GM12865 (cell line): ENCODE measurements at places on chromosomes 3 and 15.

DNA sequence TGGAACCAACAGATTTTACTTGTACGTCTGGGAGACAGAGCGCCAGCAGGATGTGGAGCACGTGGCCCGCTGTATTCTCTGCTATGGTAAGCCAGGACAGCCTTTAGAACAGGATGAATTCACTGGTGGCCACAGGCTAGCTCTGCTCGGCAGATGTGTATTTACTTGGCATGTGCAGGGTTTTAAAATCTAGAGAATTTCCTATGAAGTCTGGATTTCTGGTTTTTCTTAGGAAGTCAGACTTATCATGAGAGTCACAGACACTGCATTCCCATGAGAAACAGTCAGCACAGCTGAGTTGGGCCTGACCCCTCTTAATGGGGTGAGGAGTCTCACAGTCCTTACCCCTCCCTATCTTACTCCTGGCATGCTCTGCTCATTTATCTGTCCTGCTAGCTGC lies 84.6 kb upstream of the COL6A5 start:
- DNase-seq: no peak

- DNase-seq: no peak
Measured at GRCh38 chr3:127391436-127392155, 103.8 kb upstream of the PRR20G start.

DNA sequence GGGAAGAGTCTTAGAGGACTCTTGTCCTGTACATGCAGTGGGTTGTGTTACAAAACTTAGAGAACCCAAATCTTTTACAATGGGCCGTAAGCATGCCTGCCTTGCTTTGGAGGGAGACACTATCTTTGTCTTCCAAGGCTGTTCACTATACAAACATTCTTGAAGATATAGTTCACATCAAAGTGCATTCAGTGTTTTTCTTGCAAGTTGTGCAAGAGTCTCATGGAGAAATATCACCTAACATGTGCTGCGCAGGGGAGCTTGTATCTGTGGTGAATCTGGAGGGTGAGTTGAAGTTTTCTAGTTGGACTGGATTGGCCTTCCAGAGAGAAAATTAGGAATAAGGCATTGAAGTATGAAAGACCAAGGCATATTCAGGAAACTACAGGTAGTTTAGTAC lies 7.8 kb upstream of the PRTG start:
- DNase-seq: no peak

GRCh38 chr3:183631715-183632114 lies 3.7 kb upstream of the KLHL24 start:
- no peak for DNase-seq

DNA sequence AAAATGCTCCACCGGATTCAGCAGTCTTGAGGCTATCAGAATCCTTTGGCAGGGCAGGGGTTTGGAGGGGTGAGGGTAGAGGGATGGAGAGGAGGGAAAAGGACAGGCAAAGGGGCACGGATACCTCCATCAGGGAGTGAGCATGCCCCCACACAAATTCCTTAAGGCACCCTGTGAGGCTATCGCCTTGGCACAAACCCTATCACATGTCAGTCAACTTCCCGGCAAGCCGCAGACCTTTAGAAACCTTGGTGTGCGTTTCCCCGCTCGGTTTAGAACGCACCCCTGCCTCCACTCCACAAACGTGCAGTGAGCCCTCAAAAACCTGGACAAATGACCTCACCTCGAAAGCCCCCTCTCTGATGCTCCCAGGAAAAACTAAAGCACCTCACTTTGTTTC lies 422 bp upstream of the SETMAR start:
- DNase-seq: no peak

DNA sequence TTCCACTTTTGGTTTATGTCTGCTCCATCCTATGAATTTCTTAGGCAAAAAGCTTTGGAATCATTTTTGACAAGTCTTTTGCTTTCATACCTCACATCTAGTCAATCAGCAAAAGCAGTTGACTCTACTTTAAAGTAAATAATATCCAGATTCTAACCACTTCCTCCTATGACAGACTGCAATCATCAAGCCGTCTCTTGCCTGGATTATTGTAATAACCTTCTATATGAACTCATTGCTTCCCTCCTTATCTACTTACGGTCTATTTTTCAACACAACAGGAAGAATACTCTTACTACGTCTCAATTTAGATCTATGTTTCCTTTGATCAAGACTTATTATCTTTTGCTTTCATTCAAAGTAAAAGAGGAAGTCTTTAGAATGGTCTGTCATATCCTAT lies 20.7 kb downstream of the CLDN1 start:
- no peak for DNase-seq

GRCh38 chr3:7669641-7670040 lies 808.7 kb downstream of the GRM7 start:
- no peak for DNase-seq

DNA sequence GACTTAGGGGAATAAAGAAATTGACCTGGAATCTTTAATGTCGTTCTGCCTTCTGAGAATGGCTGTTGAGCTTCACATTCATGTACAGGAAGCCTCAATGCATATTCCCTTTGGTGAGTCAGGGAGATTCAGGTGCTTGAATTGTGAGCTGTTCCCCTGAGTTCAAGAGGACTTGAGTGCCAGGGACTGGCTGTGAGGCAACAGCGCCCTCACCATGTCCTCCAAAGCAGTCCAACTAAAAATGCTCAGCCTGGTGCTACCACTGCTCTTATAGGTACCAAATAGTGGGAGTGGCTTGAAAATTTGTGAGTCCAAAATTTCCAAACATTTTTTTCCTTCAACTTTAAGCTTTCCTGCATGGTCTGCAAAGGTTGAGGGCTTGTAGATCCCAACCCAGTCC lies 54.1 kb downstream of the LEO1 start:
- DNase-seq: peak; percentile 17

GRCh38 chr3:8733332-8734094 lies at the start of gene CAV3:
CAV3 (plus strand) TSS chr3:8733802; CDS start chr3:8733877, 75 bp downstream.
- no peak for DNase-seq

DNA sequence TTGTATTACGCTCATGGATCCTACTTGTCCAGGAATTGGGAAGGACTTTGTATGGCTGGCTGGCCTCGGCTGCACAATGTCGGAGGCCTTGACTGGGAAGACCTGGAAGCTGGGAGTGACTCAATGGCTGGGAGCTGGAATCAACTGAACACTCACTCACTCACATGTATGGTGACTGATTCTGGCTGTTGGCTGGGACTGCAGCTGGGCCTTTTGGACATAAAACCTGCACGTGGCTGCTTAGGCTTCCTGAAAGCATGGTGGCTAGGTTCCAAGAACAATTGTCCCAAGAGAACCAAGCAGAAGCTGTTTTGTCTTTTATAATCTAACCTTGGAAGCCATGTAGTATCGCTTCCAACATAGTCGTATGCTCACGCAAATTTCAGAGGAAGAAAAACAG lies 38.0 kb upstream of the CMTM8 start:
- DNase-seq: no peak

GRCh38 chr3:127304121-127304744 lies 16.4 kb upstream of the PRR20G start:
- no peak for DNase-seq

GRCh38 chr3:112095731-112096130 lies 9.5 kb downstream of the C3orf52 start:
- no peak for DNase-seq

GRCh38 chr3:50873376-50874157 lies 198.8 kb downstream of the DOCK3 start:
- peak; percentile 61 for DNase-seq

DNA sequence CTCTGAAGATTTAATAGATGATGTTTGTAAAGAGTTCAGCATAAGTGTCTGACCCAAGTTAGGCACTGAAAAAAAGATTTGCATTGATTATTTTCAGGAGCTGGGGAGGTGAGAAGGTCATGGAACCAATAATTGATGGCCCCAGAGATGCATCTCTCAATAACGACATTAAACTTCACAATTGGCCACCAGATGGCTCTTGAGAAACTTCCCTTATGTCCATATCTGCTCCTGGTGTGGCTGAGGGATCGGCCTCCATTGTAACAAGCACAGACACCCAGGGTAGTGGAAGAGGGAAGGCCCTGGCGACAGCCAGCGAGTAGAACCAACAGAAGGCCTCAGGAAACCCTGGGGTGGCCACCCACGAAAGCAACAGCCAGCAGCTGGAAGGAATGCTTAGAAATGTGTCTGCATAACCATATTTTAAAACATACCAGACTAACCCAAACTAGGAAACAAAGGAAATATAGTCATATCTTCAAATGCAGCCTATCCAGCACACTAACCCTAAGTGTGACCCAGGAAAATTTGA lies 536.7 kb downstream of the SOX2 start:
- DNase-seq: peak; percentile 26

- no peak for DNase-seq
Measured at GRCh38 chr15:71773206-71773859, 37.0 kb upstream of the NR2E3 start.

DNA sequence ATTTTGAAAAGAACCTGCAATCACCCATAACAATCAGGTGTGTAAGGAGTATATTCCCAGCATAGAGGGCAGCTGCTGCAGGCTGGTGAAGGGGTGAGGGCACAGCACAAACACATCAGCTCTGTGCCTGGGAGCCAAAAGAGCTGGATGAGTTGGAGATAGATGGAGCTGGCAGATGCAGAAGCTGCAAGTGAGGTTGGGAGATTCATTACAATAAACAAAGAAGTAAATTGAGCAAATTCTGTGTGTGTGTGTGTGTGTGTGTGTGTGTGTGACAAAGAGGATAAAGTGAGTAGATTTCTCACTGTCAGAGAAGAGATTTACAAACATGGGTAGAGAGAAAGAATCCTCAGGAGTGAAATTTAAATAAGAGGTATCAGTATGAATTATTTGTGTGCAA lies 994.7 kb downstream of the EPHA3 start:
- no peak for DNase-seq

DNA sequence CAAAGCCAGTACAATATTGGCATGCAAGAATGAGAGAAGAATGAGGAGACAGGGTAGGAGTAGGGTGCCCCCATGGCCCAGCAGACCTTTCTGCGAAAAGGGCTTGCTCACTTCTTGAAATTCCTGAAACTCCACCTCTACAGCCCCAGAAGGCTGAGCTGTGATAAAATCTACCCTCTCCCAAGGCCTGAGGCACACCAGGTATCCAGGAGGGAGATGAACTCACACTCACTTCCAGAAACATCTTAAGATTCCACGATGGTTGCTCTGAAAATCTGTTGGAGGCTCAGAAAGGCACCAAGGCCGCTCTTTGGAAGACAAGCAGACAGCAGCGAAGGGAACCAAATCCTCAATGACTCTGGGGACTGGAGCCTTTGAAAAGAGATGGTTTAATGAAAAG lies 297.5 kb downstream of the UACA start:
- no peak for DNase-seq

DNA sequence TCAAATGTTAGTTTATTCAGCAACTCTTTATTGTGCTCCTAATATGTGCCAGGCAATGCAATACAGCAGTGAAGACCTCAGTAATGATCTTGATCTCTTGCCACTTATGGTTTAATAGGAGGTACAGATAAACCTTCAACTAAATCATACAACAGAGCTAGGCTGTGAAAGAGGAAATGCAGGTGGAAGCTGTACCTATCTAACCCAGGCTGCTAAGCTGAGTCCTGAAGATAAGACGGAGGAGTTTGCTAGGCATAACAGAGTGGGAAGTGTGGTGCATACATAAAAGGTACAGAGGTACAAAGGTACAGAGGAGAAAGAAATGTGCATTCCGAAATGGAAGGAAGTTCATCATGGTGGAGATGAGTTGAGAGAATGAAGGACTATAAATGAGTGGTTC lies 35.0 kb downstream of the KBTBD8 start:
- DNase-seq: no peak

GRCh38 chr3:13501521-13501920 lies 21.4 kb downstream of the HDAC11 start:
- DNase-seq: no peak

GRCh38 chr15:35088329-35088728 lies 3.2 kb upstream of the NANOGP8 start:
- DNase-seq: no peak

DNA sequence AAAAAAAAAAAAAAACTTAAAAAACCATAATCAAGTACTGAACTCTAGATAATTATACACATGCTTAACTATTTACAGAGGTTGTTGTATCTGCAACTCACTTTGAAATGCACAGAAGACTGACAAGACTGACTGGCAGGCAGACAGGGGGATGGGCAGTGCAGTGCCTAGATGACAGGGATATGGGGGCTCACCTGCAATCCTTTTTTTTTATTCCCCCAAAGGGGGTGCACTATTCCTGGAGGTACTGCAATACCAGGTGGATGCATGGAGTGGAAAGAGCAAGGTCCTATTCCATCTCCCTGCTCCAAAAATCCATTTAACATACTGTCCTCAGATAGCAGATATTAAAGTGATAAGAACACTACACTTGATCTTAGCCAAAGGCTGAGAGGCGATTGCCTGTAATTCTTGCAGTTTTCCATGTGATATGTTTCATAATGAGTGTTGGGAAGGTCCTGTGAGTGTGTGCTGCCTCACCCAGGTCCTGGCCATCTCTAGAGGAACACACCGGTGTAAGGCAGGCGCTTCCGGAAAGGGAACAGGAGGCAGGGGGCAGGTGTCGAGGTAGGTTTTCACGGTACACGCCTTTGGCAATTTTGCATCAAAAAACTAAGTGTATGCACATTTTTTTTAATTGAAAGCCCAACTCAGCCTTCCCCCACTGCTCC lies 22.7 kb downstream of the SEC61A1 start:
- no peak for DNase-seq

GRCh38 chr3:184085389-184085852 lies 11.4 kb upstream of the HTR3E start:
- DNase-seq: peak; percentile 22

- DNase-seq: no peak
Measured at GRCh38 chr3:146454796-146455195, 14.6 kb downstream of the PLSCR2 start.

- DNase-seq: no peak
Measured at GRCh38 chr15:100695048-100695447, 92.7 kb downstream of the ASB7 start.

- DNase-seq: no peak
Measured at GRCh38 chr3:192629429-192629828, 97.9 kb downstream of the FGF12 start.

- DNase-seq: no peak
Measured at GRCh38 chr3:176937541-176937940, 259.7 kb downstream of the TBL1XR1 start.

DNA sequence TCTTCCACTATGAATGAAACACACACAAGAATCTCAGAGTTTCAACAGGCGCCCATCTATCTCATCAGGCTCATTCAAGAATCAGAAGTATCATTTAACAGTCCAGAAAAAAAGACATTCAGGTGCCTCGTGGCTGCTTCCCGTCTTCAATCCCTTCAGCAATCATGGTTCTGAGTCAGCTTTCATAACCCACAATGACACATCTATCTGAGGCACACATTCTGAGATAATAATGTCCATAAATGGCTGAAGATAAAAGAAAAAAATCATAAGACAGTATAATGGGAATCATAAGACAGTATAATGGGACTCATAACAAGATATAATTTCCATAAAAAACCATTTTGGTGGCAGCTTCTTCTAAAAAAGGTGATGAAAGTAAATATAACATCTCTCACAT lies 52.4 kb downstream of the TNIK start:
- no peak for DNase-seq

GRCh38 chr3:194431554-194431953 lies 32.5 kb upstream of the GP5 start:
- no peak for DNase-seq
